Renal cortex interstitium (tissue), 15 donors: ENCODE measurements at places on chromosomes 13 and 19.

DNA sequence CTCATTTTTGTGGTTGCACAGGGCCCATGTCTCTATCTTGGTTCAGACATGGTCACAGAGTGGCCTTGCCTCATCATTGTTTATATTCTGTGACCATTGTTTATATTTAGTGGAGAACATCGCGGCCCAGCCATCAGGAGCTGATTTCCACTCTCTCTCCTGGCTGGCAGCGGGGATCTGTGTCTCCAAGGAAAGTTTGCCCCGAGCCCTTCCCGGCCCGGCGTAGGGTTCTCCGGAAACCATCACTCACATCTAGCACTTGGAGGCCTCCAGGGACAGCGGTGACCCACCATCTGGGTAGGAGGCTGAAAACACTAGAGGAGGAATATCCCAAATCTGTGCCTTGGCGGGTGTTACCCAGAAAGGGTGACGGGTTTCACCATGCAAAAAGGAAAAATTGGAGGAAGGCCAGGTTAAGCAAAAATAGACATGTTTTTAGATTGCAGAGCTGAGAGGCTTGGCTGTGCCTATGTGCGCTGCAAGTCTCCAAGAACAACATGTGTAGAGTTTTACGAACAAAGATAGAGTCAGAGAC is 726 bp upstream of the ZNF358 start:
- no peak for DNase-seq

DNA sequence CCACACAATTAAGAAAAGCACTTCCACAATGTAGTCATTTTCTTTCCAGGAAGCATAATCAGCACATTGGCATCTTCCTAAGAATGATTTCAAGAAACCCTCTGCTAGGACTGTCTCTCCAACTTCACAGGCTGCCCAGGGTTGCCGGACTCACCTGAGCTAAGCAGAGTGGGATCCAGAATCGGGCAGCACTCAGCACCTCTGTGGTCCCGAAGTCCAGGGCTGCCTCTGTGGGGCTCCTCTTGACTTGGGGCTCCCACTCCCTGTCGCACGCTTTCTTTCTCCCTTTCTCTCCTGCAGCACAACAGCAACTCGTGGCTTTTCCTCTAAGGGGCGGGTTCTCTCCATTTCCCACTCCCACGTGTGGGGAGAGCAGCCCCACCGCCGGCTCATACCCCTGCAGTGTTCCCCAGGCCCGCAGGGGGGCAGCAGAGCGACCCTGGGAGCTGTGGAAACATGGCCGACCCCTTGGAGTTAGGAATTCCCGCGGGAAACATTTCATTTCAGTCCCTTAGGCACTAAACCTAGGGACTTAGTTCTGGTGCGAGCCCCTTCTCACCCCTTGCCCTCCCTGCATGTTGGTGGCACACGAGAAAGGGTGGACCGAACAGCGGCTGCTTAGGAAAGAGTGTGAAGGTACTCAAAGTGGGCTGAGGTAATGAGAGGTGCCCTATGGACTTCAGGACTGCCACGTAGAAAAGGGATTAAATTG is at the start of gene TMEM272:
Gene TMEM272, minus strand, starts transcription at position 316 of the 712 bp plus-strand sequence. CDS start 6,647 bp downstream, outside the sequence.
- peak; percentile 34 for DNase-seq

DNA sequence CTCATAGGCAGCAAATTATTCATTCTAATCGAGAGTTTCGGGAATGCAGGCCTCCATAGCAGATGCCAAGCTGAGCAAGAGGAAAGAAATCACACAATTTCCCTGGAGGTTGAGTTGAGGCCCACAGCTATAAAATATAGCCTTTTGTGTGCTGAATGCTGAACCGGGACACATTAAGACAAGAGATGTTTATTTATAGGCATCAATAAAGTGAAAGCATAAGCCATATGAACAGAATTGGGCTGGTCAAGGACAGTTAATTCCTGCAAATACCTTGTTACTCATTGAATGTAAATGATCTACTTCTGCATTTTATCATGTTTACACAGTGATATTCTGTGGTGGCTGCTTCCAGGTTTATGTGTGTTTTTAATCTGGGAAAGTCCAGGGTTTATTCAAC is 461.7 kb downstream of the KLF12 start:
- no peak for DNase-seq

- DNase-seq: no peak
Observed at GRCh38 chr19:2523630-2524311, 47.8 kb downstream of the GADD45B start.

DNA sequence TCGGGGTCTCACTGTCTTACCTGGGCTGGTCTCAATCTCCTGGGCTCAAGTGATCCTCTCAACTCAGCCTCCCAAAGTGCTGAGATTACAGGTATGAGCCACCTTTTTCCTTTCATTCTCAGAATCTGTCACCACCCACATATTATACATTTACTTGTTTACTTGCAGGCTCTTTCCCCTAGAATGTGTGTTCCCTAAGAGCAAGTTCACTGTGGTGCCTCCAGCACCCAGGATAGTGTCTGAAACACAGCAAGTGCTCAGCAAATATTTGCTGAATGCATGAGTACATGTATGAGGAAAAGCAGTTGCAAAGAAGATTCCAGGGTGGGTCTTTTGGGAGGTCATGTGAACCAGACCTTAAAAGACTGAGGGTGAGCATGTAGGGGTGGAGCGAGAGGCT is 96.8 kb downstream of the RGCC start:
- DNase-seq: no peak

GRCh38 chr13:43959291-43959690 is 79.6 kb downstream of the LACC1 start:
- no peak for DNase-seq

DNA sequence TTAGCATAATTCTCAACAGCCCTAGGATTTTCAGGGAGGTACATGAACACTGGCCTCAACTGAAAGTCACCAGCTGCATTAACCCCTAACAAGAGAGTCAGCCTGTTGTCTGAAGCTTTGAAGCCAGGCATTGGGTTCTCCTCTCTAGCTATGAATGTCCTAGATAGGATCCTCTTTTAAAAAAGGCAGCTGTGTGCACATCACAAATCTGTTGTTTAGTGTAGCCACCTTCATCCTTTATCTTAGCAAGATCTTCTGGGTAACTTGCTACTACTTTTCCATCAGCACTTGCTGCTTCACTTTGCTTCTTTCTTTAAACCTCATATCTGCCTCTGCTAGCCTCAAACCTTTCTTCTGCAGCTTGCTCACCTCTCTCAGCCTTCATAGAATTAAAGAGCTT is 1692.1 kb downstream of the EFNB2 start:
- no peak for DNase-seq

GRCh38 chr13:110371550-110372465 is 64.7 kb downstream of the COL4A2 start:
- DNase-seq: no peak
